D721Med (cell line): ENCODE measurements at places on chromosomes 2 and 18.

GRCh38 chr18:25061395-25061794 lies 290.6 kb downstream of the ZNF521 start:
- DNase-seq = no peak

DNA sequence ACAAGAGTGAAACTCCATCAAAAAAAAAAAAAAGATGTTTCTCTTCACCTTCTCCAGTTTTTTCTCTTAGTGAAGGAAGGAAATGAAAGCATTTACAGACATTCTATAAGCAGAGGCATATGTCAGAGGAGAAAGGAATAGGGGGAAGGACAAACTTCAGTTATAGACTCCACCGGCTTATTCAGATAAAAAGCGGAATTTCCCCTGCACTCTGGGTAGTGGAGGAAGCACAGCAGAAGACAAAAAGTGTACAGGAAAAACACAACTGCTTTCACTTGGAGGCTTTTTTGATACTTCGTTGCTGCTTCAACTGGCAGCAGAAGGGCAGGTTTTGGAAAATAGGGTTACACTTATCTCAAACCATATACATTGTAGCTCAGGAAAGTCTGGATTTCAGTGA lies 3.2 kb upstream of the MGAT4A start:
- DNase-seq = no peak

DNA sequence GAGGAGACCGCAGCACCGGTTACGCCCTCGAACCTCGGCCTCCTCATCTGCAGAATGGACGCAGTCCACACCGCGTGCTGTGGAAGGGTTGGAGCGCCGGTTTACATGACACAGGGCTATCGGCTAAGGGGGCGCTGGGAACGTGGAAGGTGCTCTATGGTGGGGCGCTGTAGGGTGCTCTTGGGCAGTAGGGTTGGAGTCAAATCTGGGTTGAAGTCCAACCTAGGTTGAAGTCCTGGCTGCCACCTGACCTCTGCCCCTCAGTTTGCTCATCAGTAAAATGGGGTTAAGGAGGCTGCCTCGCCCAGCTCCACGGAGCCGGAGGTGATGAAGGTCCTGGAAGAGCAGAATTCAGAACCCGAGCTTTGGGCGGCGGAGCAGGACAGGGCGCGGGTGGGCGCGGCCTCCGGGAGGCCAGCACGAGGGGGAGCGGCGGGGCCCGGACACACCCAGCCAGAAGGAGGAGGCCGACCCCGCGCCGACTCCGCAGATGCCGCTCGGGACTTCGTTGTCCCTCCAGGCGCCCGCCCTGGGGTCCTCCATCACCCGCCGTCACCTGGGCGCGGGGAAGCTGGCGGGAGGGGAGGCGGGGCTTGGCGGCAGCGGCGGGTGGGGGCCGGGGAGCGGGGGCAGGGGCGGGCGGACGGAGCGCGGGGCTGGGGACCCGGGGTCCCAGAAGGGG lies 558 bp upstream of the GAREM2 start:
- peak; percentile 59 for DNase-seq

GRCh38 chr2:206424134-206424533 lies 19.2 kb upstream of the ADAM23 start:
- DNase-seq = no peak

GRCh38 chr2:219178377-219179175 lies 501 bp downstream of the RETREG2 start:
- DNase-seq = no peak

DNA sequence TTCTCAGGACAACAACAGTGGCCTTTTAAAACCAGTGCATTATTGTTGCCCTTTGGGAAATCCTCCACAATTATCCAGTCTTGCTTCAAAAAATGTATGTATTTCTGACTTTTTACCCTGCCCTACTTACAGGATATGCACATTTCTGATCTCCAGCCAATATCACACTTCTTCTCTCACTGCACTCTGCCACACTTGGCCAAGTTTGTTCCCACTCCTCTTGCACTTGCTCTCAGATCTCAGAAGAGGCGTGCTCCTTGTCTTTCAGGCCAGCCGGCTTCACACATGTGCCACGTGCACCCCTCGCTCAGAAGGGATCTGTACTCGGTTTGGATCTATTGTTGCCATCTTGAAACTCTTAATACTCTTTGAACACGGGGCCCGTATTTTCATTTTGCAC lies 15.4 kb downstream of the CLUL1 start:
- DNase-seq = no peak

DNA sequence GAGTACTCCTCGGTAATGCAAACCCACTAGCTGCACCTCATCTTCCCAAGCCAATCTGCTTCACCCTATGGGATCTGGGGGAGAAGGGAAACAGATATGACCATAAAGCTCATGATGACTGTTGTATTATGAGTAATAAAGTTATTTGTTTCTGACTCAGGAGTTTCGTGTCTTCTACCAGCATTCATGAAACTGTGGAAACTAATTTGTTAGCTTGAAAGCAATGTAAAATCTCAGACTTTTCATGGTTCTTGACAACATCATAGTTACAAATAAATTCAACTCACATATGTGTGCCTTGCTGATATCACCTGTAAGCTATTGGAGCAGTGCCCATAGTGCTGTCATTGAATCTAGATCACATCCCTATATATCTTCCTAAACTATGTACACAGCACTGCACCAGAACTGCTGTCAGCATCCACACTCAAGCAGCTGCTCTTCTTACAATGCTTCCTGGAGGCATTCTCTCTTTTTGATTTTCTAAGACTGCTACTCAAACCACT lies 135.6 kb upstream of the KYNU start:
- no peak for DNase-seq

- no peak for DNase-seq
These were observed 121.0 kb downstream of the KLHL29 start for GRCh38 chr2:23505984-23506380.

GRCh38 chr2:168490946-168491605 lies 35.0 kb downstream of the CERS6 start:
- DNase-seq = no peak

DNA sequence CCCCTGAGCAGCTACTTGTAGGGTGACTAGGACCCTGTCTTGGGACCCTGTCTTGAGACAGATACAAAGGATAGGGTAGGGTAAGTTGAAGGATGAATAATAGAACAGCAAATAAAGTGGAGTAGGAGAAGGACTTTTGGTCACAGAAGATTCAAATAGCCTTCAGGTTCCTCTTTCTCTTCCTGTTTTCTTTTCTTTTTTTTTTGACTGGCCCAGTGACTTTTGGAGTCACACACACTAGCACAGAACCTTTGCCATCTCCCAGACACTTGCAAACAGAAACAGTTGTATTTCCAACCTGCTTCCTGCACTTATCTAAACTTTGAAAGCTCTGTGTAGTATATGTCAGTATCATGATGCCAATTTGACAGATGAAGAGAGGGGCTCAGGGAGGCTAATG lies 108.2 kb downstream of the TDRD15 start:
- no peak for DNase-seq

- DNase-seq = no peak
These were observed 261.1 kb upstream of the ZEB2 start for GRCh38 chr2:144780983-144781382.

DNA sequence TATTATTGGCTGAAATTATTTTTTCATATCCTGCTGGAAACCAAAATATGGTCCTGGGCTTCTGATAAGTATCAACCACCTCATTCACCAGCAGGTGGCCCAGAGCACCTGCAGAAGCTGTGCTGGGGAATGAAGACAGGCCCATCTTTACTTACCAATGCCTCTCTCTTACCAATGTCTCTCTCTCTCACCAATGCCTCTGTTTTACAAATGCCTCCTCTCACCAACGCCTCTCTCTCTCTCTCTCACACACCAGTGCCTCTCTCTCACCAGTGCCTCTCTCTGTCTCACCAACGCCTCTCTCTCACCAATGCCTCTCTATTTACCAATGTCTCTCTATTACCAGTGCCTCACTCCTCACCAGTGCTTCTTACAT lies 2.3 kb upstream of the MAL start:
- DNase-seq = no peak
